ENCODE measurements at places on chromosomes 12 and 14. TPM values are rescaled to one million over a fixed set of nuclear protein-coding genes. Genes with fewer than 3 reads are reported as not detected.
A peak's percentile ranks its signal among the peaks of the same experiment; 100 is the strongest.

DNA sequence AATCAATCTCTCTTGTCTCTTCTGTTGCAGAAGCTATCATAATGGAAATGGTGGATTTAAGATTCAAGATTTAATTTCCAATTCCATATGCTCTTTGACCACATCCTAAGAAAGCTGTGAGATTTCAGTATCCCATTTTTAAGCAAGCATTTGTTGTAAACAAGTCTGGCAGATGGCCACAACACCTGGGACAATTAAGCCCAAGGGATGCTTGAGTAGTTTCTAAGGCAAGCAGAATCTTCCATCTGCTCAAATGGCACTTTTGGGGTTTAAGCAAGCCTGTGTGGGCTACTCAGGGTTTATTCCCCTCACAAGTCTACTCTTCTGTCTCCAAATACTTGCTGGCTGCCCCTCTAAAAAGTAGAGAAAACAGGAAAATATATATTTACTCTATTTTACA, 304.7 kb upstream of the SYT1 start:
- DNase-seq: no peak

CHPT1 gene
- 58.0 TPM for total RNA-seq

GPR162 gene
- 59.0 TPM for total RNA-seq

GRCh38 chr14:36019126-36019525, 157.4 kb downstream of the PTCSC3 start:
- no peak for DNase-seq

RILPL1 gene
- 38.2 TPM for total RNA-seq

AQP5 gene
- total RNA-seq: not detected

DNA sequence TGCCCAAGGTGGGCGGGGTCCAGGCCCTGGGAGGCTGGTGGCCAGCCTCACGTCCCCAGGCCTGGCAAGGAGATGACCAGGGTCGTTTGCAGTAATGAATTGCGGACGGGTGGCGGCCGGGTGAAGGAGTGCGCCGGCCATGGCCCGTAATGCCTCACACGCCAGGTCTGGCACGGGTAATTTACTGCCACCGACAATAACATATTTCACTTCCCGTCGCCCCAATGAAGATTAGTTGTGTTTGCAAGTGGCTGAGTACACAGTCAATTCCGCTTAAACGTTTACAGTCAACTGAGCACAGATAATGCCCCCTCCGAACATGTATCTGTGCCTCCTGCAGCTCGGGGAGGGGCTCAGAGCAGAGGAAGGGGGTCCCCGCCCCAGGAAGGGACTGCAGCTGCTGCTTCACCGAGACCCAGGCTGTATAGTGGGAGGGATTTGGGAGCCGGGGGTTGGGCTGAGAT, 48.3 kb downstream of the MVK start:
- DNase-seq: no peak

DNA sequence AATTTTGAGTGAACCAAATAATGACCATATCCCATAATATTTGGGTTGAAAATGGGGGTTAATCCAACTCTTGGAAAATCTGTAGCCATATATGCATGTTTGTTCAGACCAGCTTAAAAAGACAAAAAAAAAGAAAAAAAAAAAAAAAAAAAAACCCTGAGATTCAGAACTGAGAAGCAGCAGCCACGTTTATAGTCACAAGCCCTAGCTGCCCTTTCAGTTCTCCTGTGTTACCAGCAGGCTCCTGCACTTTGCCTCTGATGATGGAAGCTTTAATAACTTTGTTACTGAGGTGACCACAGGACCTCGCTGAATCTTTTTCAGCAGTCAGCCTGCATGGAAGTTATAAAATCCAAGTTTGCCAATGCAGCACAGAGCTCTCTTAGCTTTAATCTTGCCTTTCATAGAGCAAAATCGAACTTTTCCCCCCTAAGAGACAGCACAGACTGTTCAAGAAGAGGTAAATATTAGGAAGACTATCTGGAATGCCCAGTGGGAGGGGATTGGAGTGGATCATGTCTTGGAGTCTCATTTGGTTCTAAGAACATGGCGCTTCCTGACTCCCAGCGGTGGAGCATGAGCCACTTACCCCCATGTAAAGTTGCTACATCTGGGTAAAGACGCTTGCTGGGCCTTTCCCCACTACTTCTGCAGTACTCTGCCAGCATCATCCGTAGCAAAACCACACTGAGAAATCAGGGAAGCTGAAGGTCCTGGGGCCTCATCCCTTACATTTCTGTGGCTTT, 20.6 kb downstream of the GNG2 start:
- no peak for DNase-seq

EFS gene
- not detected for total RNA-seq

DNA sequence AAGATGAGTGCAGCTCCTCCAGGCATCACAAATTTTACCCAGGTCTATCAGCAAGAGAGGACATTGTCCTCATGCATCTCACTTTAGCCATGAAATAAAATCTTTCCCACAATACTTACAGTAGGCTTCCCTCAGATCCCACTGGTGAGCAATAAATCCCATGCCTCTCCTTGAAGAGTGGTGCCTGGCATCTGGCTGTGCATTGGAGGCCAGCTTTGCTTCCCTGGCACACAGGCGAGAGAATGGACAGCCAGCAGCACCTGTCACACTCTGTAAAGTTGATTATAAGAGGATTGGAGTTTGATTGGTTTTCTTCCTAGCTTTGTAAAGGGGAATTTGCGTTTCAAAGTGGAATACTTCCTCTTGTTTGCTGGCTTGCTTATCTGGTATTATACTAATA, 1153.9 kb downstream of the AACS start:
- DNase-seq: no peak

DNA sequence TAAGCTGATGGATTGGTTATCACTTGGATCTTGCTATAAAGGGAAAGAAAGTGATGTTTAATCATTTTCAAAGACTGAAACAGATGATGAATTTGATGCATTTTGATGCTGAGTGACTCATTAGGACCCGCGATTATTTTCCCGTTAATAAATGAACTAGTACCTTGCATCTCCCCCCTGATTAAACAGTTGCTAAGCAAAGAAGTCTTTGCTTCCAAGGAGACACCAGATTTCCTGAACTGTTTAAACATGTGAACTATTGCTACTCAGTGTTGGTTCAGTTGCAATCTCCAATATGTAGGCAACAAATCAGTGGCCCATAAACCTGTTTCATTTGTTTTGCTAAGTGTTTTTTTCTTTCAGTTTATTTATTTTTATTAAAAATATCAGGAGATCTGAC, 375.2 kb downstream of the AACS start:
- no peak for DNase-seq

DNA sequence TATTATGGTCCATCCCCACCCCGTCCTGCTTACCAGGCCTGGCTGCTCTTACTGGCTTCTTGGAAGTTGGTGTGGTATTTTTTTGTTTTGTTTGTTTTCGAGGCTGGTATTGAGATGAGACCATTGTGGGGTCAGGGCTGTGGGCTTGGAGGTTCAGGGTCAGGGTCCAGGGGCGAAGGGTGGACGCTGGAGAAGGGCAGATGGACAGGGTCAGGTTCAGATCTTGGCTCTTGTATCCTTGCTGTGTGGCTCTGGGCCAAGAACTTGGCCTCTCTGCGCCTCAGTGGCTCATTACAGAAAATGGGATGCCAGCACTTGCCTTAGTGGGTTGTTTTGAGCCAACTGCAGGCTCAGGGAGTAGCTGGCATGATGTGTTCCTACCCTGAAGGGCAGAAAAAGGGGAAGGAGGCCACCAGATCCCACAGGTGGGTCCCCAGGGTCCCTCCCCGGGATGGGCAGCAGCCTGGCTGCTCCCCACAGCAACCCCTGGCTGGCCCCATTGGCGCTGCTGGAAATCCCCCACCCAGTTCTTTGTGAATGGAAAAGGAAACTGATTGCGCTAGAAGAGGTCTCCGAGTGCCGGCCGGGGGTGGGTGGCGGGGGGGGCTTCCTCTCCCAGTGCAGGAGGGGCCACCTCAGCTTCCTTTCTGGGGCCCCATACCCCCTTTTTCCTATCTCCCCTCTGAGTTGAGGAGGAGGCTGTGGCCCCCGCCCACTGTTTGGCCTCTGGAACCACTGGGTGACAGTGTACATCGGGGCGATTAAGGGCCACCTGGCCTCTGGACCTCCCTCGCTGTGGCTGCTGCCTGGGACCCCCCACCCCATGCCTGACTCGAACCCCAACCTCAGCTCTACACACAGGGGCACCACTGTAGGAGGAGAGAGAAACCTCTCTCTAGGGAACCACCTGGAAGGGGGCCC, 25.0 kb downstream of the SH2B3 start:
- no peak for DNase-seq

- DNase-seq: no peak
These were observed 34.1 kb downstream of the ABCB9 start for GRCh38 chr12:122932207-122932606.

TRMT5 gene
- total RNA-seq: 9.3 TPM

CPNE6 gene
- not detected for total RNA-seq

DNA sequence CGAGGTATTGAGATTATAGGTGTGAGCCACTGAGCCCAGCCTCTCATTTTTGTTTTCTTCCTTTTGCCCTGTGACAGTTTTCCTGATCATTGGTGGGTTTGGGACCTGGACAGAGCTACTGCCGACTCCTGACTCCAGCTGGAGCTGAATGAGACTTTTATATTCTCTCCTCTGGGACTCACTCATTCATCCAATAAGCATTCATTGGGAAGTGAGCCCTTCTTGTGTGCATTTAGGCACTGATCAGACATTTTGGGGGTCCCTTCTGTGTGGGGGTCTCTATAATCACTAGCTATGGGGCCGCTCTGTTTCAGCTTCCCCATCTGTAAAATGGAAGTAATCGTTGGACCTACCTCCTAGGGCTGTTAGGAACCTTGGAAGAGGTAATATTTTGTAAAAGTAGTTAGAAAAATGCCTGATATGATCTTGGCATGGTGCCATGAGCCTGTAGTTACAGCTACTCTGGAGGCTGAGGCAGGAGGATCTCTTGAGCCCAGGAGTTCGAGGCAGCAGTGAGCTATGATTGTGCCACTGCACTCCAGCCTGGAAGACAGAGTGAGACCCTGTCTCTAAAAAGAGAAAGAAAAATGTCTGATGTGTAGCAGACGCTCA, 7.2 kb downstream of the SH2B3 start:
- DNase-seq: no peak

DNA sequence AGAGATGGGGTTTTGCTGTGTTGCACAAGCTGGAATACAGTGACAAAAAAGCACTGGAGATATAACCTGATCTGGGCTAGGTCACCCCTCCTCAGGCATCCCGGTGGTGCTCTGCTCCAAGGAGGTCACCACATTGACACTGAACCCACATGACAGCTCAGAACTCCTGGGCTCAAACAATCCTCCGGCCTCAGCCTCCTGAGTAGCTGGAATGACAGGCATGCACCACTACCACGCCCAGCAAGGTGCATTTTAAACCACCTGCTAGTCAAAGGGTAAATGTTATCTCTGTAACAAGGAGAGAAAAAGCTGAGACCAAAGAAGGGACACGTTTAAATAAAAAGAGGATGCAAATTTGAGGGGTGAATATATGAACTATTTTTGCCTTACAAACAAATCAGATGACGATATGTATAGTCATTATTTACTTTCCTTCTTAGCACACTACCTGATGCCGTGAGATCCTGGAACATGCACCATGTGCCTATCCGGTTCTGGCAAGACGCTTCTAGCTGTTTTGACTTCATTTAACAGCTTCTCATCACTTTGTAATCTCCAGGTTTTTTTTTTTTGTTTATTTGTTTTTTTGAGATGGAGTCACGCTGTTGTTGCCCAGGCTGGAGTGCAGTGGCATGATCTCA, 135.1 kb downstream of the PPM1H start:
- no peak for DNase-seq

COX8C gene
- not detected for total RNA-seq

DNA sequence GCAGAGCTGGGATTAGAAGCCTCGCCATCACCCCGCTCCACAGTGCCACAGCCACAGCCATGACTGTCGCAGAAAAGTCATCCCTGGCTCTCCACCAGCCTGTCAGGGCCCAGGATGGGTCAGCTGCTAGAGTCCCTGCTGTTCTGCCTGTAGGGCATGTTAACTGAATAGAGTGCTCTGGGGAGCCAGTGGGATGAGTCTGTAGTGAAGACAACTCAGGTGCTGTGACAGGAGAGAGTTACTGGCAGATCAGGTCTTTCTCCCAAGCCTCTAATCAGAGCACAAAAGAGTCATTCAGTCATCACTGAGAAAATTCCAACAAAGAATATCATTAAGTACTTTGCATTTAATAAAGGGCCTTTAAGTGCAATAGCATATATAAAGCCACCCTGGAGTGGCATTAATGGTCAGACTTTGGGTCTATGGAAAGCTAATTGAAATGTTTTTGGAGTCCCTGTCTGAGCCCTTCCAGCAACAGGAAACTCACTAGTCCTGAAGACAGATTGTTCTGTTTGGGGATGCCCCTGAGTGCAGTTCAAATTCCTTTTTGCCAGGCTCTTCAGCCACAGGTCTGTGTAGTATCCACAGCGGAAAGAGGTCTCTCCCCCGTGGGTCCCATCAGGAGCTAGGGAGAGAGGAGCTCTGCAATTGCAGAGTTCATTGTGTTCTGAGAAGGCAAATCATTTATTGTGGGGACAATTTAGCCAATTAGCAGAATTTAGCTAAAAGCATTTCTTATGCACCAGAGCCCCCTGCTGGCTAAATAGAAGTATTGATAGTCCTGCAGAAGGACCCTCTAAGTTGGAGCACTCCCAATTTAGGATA, 45.2 kb upstream of the C14orf132 start:
- peak; percentile 75 for DNase-seq

ZNF891 gene
- 1.4 TPM for total RNA-seq

GRCh38 chr12:3173008-3173553, 95.9 kb downstream of the TSPAN9 start:
- DNase-seq: no peak

GRCh38 chr12:51122844-51123243, 39.4 kb upstream of the CSRNP2 start:
- no peak for DNase-seq

- peak; percentile 10 for DNase-seq
These were observed 3.1 kb downstream of the C14orf180 start for GRCh38 chr14:104582662-104583061.

DNA sequence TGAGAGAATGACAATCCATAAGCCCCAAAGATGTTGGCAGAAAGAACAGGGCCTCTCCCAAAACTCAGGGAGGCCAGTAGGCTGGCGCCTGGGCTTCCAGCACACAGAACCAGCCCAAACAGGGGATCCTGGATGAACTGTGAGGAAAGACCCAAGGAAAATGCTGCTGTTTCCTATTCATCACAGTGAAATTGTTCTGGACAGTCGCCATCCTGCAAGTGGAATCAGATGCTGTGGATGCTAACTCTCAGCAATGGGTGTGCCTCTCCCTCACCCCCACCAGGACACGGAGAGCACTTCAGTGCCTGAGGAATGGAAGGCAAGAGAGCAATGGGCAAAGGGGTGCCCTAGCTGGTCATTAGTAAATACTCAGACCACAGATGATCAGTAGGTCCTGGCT, 80.8 kb downstream of the ANO2 start:
- no peak for DNase-seq

- no peak for DNase-seq
These were observed 268.7 kb downstream of the AKAP6 start for GRCh38 chr14:32597771-32598170.

- no peak for DNase-seq
These were observed 47.4 kb upstream of the PARP11 start for GRCh38 chr12:3920351-3921150.

All from G401 (cell line).